ENCODE measurements at places on chromosomes 1 and 21.

GRCh38 chr1:213303286-213303685 is 252.2 kb downstream of the RPS6KC1 start:
- H3K27me3 ChIP-seq: no peaks in the 10 kb centered on the region
- no peaks in the 10 kb centered on the region for H3K4me1 ChIP-seq
- H3K36me3 ChIP-seq: no peaks in the 10 kb centered on the region
- H3K27ac ChIP-seq: no peak overlapping the region
- no peak overlapping the region for H3K4me3 ChIP-seq
- DNase-seq: no peak

GRCh38 chr1:163664671-163665335 is 343.0 kb downstream of the NUF2 start:
- H3K4me3 ChIP-seq: no peak overlapping the region
- H3K27me3 ChIP-seq: no peaks in the 10 kb centered on the region
- no peaks in the 10 kb centered on the region for H3K36me3 ChIP-seq
- H3K4me1 ChIP-seq: no peaks in the 10 kb centered on the region

DNA sequence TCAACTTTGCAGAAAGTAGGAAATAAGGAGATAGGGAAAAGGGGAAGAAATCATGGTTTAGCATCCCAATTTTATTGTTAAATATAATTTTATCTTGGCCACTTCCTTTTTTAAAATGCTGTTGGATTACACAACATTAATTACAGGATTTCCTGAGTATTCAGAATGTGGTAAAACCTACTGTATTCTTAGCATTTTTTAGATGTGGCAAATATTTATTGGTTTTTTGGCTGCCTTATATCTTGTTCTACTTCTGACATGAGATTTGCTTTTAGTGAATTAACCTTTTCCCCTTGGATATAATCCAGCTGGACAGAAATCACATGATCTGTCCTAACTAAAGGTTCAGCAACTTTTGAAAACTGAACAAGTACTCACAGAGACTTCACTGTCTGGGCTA is 104.9 kb downstream of the PTGS2 start:
- no peak for DNase-seq
- no peak overlapping the region for H3K27ac ChIP-seq
- H3K4me3 ChIP-seq: no peak overlapping the region
- no peaks in the 10 kb centered on the region for H3K36me3 ChIP-seq
- H3K27me3 ChIP-seq: no peaks in the 10 kb centered on the region

GRCh38 chr1:168628807-168629206 is 52.4 kb downstream of the XCL1 start:
- H3K27ac ChIP-seq: no peak overlapping the region
- H3K4me1 ChIP-seq: no peaks in the 10 kb centered on the region
- no peaks in the 10 kb centered on the region for H3K36me3 ChIP-seq
- no peak overlapping the region for H3K4me3 ChIP-seq

- no peak overlapping the region for H3K4me3 ChIP-seq
- no peak overlapping the region for H3K27ac ChIP-seq
- no peaks in the 10 kb centered on the region for H3K4me1 ChIP-seq
- DNase-seq: no peak
- H3K27me3 ChIP-seq: no peaks in the 10 kb centered on the region
Measured at GRCh38 chr1:100631015-100631551, 88.5 kb upstream of the VCAM1 start.

DNA sequence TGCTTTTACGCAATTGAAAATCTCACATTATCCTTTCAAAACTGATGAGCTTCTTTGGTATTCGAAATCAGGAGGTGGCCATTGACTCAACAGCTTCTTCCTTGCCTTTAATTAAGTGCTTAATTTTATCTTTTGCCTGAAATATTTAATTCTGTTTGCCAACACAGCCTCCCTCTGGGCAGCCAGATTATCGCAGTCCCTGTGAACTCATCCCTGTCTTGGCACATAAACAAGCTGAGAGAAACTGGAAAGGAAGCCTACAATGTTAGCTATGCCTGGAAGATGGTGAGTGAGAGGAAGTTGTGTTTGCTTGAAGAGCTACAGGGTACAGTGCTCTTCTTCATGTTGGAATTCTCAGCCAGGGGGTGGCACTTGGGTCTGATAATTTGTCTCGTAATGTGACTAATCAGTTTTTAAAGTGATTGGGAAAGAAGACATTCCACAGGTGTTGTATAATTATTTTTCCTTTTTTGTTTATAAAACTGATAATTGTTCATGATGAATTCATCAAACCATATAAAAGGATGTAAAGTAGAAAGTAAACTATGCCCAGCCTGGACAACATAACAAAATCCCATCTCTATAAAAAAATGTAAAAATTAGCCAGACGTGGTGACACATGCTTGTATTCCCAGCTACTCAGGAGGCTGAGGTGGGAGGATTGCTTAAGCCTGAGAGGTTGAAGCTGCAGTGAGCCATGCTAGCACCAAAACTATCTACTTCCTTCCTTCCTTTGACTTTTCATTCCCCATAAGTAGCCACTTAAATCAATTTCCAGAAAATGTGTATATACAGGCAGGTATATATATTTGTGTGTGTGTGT is 90.1 kb upstream of the RAVER2 start:
- H3K4me3 ChIP-seq: no peak overlapping the region
- no peaks in the 10 kb centered on the region for H3K36me3 ChIP-seq
- H3K27me3 ChIP-seq: no peaks in the 10 kb centered on the region
- H3K4me1 ChIP-seq: no peaks in the 10 kb centered on the region

GRCh38 chr1:164296172-164296571 is 262.8 kb upstream of the PBX1 start:
- peak; percentile 27 for DNase-seq
- no peaks in the 10 kb centered on the region for H3K27me3 ChIP-seq
- H3K4me3 ChIP-seq: peak overlapping the region; percentile 19
- H3K27ac ChIP-seq: peak overlapping the region; percentile 29

DNA sequence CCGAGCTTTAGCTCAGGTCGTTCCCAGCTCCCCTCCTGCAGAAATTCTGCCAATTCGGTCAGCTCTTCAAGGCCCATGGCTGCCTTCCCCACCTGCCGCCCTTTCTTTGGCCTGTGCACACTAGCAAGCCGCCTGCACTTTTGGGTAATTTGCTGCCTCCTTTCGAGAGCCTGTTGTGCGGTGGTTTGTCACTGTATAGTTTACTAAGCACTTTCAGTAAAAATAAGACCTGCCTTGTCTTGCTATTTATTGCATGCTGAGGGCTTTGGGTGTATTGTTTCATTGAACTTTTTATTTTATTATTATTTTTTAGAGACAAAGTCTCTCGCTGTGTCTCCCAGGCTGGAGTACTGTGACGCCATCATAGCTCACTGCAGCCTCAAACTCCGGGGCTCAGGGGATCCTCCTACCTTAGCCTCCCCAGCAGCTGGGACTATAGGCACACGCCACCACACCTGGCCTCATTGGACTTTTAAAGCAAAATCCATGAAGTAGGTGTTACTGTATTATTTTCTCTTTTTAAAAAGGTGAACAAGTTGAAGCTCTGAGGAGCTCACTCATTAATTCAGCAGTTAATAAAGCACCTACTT is 1.1 kb upstream of the FABP3 start:
- no peaks in the 10 kb centered on the region for H3K4me1 ChIP-seq
- no peaks in the 10 kb centered on the region for H3K27me3 ChIP-seq
- no peak overlapping the region for H3K4me3 ChIP-seq
- no peaks in the 10 kb centered on the region for H3K36me3 ChIP-seq
- no peak for DNase-seq

- no peak for DNase-seq
- H3K4me3 ChIP-seq: no peak overlapping the region
- H3K27me3 ChIP-seq: no peaks in the 10 kb centered on the region
- no peaks in the 10 kb centered on the region for H3K36me3 ChIP-seq
- H3K27ac ChIP-seq: no peak overlapping the region
- no peaks in the 10 kb centered on the region for H3K4me1 ChIP-seq
Measured at GRCh38 chr1:207996636-207997035, 85.7 kb upstream of the CD34 start.

GRCh38 chr1:180548686-180549317 is 10.0 kb upstream of the OVAAL start:
- no peak for DNase-seq
- no peaks in the 10 kb centered on the region for H3K27me3 ChIP-seq
- H3K4me1 ChIP-seq: no peaks in the 10 kb centered on the region
- H3K27ac ChIP-seq: no peak overlapping the region
- no peaks in the 10 kb centered on the region for H3K36me3 ChIP-seq
- no peak overlapping the region for H3K4me3 ChIP-seq

DNA sequence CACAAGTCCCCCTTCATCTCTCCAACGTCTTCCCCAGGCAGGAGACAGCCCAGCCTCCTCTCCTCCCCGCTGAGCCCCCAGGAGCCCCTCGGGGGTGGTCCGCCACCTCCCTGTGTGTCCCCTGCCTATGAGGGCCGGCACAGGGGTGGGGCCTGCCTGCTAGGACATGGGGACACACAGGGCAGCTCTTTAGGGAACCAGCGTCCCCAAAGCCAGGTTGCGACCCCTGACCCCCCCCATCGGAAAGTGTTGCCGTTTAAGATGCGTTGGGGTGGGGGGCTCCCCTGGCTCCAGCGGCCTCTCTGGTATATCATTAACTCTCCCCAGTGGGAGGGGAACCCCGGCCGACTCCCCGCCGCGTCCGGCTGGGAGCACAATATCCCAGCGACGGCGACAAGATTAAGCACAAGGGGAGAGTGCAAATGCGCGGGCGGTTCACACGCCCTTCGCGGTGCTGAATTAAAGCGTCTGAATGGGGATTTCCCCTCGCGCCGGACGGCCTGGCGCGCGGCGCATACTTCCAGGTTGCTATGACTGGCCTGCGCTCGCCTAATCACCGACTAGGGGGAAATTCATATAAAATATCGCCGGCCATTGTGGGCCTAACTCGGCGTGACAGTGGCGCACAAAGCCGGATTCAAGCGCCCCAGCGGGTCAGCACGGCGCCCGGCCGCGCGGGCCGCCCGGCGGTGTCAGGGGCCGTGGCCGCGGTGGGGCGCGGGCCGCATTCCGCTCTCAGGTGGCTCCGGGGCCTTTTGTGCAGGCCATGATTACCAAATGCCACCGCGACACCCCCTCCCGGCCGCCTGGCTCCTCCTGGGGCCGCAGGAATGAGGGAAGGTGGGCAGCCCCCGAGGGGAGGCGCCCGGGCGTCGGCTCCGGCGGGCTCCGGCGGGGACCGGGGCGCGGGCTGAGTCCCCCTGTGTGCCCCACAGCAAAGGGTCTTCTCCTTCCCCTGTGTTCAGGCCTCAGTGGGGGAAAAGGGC is 30.9 kb downstream of the WNT3A start:
- H3K27ac ChIP-seq: no peak overlapping the region
- no peak for DNase-seq
- H3K4me1 ChIP-seq: no peaks in the 10 kb centered on the region
- H3K27me3 ChIP-seq: peaks cover 8% of the 10 kb centered on the region

Data from MM.1S (cell line).